BJ (cell line): ENCODE measurements at places on chromosomes 12 and 14. TPM values are rescaled to one million over a fixed set of nuclear protein-coding genes. Genes with fewer than 3 reads are reported as not detected.

- no peak for DNase-seq
Observed at GRCh38 chr14:66005900-66006434, 480.2 kb upstream of the CCDC196 start.

DNA sequence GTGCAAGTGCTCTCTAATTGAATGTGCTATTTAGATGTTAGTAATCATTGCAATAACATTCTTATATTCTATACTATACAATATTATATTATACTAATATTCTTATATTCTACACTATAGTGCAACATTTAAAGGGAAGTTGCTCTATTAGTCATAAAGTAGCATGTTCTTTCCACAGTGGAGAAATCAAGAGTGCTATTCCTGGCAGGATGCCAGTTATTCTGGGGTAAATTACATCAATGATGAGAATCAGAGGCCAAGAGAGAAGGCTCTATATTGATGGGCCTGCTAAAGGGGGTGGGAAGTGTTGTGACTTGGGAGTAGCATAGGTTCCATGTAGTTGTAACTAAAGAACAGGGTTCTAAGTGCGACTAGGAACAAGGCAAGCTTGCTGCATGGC, 121.5 kb downstream of the SLC15A5 start:
- no peak for DNase-seq

GRCh38 chr12:1822699-1823098, 2.3 kb downstream of the LRTM2 start:
- no peak for DNase-seq

Gene OR4E2
- not detected in 2 replicates for polyA plus RNA-seq

DNA sequence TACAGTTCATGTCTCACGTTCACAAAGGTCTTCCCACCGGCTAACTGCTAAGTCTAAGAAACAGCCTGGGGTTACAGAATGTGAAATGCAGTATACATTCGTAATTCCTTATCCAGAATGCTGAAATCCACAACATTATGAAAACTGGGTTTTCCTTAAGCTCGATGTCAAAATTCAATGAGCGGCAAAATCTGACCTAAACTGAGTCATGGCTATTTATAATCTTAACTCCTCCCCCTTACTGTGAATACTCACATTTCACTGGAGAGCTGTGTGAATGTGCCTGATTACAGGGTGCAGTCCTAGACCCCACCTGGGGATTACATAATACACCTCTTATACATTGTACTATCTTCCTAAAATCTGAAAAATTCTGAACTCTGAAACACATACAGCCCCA, 35.3 kb downstream of the STX2 start:
- DNase-seq: peak; percentile 1

DNA sequence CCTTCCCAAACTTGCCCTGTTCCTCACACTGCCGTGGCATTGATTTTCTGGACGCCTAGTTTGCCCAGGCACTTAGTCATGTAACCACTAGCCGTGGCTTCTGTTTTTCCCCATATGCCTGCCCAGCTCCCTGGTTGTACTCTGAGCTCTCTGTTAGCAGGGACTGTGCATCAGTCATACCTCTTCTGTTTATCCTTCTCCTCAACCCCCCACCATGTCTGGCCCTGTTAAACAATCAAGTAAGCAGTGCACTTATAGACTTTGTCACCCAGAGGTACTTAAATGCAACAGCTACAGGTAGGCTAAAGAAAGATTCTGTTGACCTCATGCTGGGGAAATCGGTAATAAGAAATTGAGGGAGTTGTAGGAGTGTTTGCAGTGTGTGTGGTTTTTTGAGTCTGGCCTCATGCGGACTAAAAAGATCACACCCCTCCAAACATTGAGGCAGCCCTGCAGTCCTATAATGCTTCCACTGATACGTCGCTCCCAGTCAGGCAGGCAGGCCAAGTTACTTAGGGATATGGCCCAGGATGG, 17.0 kb downstream of the UBE3B start:
- no peak for DNase-seq

- DNase-seq: no peak
Observed at GRCh38 chr14:38074754-38075153, 132.9 kb upstream of the SSTR1 start.

Gene PTPN6
- 0.15 and 0.27 TPM in 2 replicates for polyA plus RNA-seq

DNA sequence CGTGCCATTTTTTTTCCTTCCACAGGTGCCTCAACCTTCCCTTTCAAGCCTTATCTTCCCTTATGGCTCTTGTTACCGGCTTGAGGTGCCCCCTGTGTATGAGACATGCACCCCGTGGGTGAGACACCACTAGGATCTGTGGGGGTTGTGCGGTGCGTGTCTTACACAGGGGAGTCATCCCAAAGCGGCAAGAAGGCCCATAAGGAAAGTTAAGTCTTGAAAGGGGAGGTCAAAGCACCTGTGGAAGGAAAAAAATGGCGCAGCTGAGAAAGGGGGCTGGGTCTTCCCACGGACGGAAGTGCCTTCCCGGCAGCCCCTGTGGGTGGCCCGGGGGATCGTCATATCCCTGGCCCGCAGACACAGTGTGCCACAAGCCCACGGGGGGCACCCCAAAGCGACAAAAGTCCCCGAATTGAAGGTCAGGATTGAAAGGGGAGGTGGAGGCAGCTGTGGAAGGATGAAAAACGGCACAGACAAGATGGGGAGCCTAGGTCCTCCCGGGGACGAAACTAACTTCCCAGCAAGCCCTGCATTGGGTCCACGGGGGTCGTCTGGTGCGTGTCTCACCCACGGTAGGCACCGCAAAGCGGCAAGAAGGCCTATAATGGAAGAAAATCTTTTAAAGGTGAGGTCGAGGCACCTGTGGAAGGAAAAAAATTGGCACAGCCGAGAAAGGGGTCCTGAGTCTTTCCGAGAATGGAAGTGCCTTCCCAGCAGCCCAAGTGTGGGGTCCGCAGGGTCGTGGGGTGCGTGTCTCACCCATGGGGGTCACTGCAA, 273.3 kb downstream of the ALG10 start:
- no peak for DNase-seq
